Cerebellar nuclear complex (tissue), 1 donor: ENCODE measurements at places on chromosomes 13 and 19.

- DNase-seq, result no peak
Measured at GRCh38 chr19:38168637-38169036, 55.4 kb downstream of the DPF1 start.

- DNase-seq, result no peak
Measured at GRCh38 chr19:33267706-33268105, 34.6 kb downstream of the CEBPA start.

DNA sequence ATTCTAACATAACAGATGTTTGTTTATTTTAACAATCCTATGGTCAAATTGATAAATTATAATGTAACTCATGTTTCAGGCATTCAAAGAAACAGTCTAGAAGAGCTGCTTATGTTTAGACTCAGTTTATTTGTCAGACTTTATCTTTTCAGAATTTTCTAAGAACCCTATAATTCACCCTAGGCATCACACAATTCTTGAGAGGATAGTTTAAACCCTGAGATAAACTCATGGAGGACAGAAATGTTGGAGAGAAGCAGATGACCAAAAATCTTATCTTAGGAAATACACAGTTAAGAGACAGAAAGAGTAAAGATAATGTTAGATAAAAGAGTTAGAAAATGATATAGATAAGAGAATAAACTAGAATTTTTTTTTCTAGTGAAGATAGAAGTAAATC is 1185.7 kb upstream of the SLC10A2 start:
- no peak for DNase-seq

DNA sequence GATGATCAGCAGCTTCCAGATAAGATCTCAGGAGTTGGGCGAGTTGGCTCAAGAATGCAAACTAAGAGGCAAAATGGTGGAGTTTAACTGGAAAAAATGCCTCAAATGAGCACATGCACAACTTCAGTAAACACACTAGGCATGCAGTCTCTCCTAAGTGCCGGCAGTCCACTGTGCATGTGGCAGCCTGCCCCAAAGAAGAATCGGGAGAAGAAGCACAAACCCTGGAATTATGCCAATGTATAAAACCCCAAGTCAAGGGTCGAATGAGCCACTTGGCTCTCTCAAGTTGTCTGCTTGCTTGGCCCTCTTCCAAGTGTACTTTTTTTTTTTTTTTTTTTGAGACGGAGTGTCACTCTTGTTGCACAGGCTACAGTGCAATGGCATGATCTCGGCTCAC is 53.3 kb upstream of the SLITRK1 start:
- no peak for DNase-seq

- no peak for DNase-seq
Measured at GRCh38 chr19:45677351-45678230, 9.6 kb downstream of the GIPR start.

DNA sequence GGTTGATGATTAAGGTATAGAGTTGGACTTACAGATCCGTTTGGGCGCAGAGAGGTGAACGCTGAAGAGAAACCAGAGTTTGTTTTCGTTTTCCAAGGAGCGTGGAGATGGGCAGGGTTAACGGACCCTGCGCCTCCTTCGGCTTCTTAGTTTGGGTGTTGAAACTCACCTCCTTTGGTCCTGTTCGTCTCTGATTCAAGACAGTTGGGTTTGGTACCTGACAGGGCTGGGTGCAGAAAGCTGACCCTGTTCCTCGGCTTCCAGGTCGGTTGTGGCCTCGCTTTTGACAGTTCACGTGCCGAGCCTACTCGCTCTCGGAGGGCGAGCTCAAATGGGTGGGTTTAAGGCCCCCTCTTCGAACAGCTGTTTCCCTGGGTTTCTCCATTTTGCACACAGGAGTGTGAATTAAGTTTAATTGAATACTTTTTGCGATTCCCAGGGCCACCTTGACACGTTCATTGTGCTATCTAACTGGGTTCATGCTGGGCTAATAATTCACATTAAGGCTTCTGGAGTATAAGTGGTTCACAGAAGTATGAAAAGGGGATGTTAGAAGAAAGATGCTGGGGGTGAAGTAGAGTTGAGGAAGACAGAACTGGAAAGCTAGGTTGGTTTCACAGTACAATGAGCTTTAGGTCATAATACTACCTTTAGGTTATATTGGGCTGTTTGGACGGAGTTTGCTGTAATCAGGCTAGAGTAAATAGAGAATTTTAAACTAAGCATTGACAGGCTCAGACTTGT is 638 bp downstream of the USPL1 start:
- no peak for DNase-seq

DNA sequence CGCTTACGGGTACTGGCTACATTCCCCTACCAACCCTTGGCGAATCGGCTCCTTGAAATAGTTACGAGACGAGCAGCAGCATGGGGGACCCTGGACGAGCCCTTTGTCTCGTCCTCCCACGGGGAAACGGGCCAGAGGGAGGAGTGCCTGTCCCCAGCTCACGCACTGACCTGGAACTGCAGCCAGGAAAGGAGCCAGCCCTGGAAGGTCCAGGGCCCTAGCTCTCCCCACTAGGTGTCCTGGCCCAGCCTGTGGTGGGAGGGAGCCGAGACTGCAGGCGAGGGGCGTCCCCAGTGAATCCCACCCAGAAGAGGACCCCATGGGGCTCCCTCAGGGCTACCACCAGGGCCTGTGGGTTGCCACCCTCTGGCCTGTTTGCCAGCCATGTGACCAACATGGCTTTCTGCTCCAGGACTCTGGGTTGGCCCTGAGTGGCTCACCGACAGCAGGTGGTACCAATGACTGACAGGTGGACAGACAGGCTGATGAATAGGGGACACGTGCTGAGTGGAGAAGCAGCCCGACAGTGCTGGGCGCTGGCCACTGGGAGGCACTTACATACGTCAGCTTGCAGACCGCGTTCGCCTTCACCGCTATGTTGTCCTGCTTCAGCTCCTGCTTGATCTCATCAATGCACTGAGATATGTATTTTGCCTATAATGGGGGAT is 13.2 kb downstream of the AP3D1 start:
- DNase-seq, result no peak

DNA sequence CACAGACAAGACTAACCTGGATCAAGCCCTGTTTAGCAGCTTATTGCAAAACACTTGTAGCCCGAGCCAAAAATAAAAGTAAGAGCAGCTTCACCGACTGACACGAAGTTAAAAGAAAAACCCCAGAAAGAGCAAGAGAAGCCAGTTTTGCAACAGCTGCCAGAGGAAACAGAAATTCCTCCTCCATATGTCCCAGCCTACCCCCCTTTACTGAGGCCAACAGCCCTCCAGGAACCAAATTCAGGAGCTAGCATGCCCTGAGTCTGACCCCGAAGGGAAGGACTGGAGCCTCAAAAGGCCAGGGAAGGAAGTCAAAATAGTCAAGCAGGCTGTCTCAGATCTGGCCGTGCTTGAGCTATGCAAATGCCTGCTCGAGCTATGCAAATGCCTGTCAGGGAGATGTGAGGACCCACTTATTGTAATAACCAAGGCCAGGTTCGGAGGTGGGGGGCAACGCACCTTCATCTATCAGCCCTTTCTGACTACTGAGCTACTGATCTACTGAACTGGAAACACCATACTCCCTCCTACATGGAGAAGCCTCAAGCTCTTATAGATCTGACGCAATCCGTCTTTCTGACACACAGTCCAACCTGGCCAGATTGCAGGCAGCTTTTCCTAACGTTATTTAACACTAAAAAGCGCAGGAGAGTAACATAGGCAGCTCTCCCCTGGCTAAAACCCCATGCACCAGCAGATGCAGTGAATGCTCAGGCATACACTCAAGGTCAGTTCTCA is 6.7 kb downstream of the SIGLEC11 start:
- no peak for DNase-seq

GRCh38 chr13:72774019-72774418 is 7.7 kb downstream of the DIS3 start:
- DNase-seq, result no peak

DNA sequence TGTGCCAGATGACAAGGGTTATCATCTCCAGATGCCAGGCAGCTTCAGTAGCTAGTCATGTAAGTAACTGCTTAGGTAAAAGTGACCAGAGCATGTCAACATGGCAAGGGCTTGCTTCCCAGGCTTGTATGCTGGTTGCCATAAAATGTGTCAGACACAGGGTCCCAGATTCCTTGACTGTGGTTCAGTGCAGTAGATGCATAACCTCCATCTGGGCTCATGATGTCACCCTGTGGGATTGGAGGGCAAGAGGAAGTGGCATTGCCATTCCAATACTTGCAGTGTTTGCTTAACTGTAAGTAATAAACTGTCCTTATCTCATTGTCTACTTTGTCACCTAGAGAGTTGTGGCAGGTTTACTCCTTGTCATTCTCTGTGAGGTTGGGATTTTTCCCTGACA is 226.8 kb downstream of the PCDH17 start:
- no peak for DNase-seq

DNA sequence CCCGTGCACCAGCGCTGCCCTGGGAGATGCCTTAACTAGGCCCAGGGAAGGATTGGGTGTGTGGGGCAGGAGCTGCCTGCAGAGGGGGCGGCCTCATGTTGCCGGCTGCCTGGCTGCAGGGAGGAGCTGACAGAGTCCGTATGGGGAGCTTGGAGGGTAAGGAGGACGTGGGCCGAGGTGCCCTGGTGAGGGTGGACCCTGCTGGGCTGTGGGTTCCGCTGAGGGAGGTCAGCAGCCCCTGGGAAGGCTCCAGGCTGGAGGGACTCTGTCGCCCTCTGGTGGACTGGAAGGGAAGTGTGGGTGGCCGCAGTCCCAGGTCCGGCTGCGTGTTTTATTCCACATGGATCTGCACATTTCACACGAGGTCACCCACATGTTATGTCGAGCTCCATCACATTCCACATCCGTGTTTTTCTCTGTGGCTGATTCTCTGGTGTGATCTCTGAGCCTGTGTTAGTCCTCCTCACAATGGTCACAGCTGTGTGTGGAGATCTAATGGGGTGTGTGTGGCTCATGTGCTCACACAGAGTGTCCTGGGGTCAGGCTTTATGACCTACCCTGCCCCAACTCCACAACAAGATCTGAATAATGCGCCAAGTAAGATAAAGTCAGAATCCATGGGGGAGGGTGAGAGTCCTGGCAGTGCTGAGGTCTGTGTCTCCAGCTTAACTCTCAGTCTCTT is 1.8 kb upstream of the CEACAM8 start:
- no peak for DNase-seq

DNA sequence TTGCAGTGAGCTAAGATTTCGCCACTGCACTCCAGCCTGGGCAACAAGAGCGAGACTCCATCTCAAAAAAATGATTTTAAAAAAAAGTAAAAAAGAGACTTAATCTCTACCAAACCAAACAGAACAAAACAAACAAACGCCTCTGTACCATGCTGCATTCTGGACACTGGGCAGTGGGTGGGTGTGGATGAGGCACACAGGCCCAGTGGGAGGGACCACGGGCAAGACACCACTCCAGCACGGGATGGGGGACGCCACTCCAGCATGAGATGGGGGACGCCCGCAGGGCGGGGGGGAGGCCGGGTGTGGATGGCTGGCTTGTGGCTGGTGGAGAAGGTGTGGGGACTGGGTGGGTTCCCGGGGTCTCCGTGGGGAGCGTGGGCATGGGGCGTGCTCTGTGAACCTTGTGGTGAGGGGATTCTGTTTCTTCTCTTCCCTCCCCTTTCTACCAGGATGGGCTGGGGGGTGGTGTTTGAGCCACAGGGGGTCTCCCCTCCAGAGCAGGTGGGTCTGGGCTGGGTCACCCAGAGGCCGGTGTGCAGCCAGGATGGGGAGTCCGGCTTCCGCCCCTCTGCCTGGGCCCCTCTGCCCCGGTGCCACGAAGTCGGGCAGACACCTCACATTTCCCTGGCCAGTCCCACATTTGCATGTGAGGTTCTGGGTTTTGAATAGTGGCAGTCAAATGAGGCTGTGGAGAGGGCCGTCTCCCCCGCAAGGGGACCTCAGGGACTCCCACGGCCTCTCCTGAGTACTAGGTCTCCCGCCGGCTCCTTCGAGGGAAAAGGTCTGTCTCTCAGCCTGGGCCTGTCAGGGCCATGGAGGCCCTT is 23.9 kb upstream of the MATK start:
- no peak for DNase-seq

- DNase-seq, result no peak
Measured at GRCh38 chr13:76330761-76331160, 555.4 kb downstream of the KCTD12 start.

GRCh38 chr13:34223984-34224383 is 406.0 kb downstream of the RFC3 start:
- no peak for DNase-seq

- DNase-seq, result no peak
Measured at GRCh38 chr13:72290962-72291681, 424.1 kb upstream of the DACH1 start.

DNA sequence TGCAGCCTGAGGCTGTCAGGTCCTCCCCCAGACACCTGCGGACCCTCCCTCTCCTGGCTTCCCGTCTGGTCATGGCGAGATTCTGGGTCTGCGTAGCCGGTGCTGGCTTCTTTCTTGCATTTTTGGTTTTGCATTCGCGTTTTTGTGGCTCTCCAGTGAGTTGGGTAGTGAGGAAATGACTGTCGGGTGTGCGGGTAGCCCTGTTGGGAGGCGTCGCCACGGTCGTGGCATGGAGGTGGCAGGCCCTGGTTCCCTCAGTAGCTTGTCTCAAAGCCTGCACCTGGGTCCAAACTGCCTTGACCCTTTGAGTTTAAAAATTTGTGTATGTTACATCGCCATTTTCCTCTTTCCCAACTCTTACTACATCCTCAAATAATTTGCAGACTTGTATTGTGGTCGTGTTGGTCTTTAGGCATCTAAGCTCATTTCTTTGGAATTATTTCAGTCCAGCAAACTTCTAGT is 344 bp downstream of the NHLRC3 start:
- DNase-seq, result no peak

DNA sequence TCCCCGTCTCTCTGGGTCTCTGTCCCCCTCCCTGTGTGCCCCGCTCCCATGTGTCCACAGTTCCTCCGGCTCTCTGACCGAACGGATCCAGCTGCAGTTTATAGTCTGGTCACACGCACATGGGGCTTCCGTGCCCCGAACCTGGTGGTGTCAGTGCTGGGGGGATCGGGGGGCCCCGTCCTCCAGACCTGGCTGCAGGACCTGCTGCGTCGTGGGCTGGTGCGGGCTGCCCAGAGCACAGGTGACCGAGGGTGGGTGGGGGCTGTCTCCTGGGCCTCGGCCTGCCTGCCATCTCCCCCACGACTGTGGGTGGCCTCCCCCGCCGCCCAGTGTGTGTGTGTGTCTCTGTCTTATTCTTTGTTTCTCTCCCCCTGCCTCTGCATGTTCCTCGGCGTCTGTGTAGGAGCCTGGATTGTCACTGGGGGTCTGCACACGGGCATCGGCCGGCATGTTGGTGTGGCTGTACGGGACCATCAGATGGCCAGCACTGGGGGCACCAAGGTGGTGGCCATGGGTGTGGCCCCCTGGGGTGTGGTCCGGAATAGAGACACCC is 10.3 kb downstream of the TRPM4 start:
- DNase-seq, result no peak
